ENCODE measurements at places on chromosomes 1 and 21.

DNA sequence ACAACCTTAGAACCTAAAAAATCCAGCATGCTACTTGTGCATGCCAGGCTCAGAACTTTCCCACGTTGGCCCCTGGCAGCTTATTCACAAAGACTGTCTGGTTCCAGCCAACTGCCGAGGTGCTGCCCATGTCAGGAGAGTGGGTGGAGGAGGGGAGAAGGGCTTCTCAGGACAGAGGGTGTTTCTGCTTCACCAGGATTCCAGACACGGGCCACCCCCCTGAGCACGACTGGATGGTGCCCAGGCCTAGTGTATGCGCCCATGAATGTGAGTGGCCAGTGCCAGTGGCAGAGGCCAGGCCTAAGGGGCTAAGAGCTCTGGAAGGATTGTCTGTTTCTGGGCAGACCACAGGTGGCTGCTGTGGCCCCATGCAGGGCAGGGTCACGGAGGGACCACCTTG is 148.2 kb upstream of the COL6A1 start:
- no peak for DNase-seq

DNA sequence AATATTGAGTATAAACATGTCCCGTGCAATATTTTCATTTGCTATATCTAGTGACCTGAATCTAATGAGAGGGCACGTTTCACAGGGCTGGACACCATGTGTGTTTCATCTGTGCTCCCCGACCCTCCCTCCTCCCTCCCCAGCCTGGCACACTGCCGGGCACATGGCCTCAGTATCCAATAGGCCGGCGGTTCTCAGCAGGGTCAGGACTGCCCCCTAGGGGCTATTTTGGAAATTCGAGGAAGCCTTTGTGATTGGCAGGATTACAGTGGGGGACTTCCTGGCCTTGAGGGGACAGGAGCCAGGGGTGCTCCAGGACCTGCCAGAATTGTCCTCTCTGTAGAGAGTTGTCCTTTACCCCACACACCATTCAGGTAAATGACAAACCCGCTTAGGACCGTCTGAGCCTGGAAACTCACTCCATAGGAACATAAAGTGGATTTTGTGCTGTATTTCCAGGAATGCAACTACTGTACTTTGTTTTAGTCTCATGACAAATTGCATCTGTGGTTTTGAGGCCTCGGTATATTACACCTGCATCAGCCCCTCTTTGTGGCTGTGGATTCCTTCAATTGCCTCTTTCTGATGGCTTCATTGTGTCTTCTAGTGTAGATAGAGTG is 109.5 kb upstream of the SIM2 start:
- DNase-seq, result peak; percentile 76

- no peak for DNase-seq
Observed at GRCh38 chr1:22228505-22228911, 85.6 kb upstream of the WNT4 start.

- no peak for DNase-seq
Observed at GRCh38 chr1:205772607-205773032, 2.7 kb downstream of the RAB29 start.

DNA sequence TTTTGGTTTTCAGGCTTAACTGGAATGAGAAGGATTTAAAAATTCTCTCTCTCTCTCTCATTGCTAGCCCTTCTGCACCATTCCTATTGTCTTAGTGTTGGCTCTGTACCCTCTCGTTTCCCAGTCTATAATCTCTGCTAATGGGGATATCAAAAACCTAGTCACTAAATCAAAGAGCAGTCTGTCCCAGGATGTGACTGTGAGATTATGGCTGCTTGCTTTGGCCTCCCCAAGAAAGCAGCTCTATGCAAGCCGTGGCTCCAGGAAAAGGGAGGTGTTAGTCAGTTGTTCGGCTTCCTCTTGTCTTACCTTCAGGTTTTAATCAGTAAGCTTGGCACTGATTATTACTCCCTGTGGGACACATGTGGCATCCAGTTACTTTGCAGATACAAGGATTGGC is 468.8 kb downstream of the USP25 start:
- DNase-seq, result no peak

DNA sequence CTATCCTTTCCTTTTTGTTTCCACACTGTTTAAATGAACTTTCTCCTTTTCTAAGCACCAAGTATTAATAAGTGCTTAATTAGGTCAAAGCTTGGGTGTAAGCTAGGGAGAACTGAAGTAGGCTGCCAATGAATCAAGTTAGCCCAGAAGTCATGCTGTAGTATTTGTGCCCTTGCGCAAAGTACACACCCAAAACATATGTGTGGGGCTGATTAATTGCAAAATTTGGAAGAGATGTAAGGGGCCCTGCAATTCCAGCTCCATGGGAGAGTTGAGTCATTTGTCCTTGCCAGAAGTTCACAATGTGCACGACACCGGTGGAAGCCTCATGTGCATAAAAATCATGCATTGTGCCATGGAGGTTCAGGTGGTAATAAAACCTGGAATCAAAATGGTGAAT is 18.6 kb upstream of the NTNG1 start:
- no peak for DNase-seq

- peak; percentile 76 for DNase-seq
Observed at GRCh38 chr21:19830446-19830845, 1167.8 kb upstream of the NCAM2 start.

GRCh38 chr1:243266231-243266630 is 10.4 kb downstream of the SDCCAG8 start:
- DNase-seq, result no peak

GRCh38 chr21:27645285-27645684 is 678.4 kb upstream of the ADAMTS5 start:
- no peak for DNase-seq

- DNase-seq, result no peak
Observed at GRCh38 chr1:7558921-7559869, 211.9 kb upstream of the VAMP3 start.

DNA sequence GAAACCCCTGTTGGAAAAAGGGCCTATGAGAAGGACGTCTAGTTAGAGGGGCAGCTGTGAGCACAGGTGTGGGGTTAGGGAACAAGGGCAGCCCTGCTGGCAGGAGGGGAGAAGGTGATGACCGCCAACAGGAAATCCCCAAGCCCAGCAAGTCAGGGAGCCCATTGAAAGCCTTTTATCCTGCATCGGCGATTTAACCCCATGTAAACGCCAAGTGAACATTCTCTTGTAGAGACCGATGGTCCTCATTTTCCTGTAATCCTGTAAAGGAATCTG is 1.1 kb upstream of the BSND start:
- no peak for DNase-seq

DNA sequence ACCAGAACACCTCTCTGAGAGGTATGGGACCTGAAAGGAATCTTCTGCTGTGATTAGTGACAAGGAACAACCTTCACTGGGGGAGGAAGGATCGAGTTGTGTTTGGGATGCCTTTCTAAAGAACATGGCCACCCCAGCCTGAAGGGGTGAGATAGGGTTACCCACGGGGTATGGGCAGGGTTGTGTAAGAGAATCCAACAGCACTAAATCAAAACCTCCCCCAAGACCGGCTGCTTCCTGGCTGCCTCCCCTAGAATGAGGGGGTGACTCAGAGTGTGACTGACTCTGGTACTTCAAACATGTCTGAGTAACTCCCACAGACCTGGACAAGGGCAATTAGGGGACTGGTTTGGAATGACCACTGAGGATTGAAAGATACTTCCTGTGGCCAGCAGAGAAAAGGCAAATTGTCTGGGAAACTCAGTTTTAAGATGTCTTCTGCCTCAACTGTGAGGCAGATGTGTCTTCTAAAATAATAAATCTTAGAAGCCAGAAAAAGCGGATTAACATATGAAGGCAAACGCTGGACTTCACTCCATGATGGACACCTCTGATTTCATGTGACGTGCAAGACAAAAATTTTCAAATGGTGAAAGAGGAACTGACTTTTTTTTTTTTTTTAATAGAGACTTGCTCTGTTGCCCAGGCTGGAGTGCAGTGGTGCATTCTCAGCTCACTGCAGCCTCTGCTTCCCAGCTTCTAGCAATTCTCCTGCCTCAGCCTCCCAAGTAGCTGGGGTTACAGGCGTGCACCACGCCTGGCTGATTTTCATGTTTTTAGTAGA is 6.7 kb upstream of the PTPN14 start:
- no peak for DNase-seq

- DNase-seq, result no peak
Observed at GRCh38 chr1:26012864-26013263, 8.7 kb upstream of the EXTL1 start.

GRCh38 chr1:97350662-97351061 is 570.2 kb downstream of the DPYD start:
- DNase-seq, result no peak

- DNase-seq, result no peak
Observed at GRCh38 chr21:32021319-32021994, 148.6 kb downstream of the HUNK start.

DNA sequence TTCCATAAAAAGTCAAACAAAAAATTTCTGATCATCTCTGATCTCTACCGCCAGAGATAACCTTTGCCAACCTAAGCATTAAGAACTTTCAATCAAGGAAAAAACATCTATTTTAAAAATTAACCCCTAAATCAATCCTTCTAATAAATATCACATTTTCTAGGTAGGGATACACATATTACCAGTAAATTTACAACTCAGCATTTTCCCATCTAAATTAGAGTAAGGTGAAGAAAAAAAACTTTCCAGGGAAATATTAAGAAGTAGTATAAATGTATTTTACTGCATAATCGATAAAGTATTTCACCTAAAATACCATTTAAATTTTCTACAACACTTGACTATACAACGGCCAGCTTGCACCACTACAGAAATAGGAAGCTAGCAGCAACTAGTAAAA is 1.5 kb downstream of the STX6 start:
- DNase-seq, result no peak

GRCh38 chr1:23102289-23102688 is 66.4 kb downstream of the LUZP1 start:
- no peak for DNase-seq

GRCh38 chr1:52636721-52637695 is 4.0 kb downstream of the SHISAL2A start:
- DNase-seq, result peak; percentile 54

GRCh38 chr1:85323770-85324169 is 47.3 kb upstream of the BCL10 start:
- no peak for DNase-seq

DNA sequence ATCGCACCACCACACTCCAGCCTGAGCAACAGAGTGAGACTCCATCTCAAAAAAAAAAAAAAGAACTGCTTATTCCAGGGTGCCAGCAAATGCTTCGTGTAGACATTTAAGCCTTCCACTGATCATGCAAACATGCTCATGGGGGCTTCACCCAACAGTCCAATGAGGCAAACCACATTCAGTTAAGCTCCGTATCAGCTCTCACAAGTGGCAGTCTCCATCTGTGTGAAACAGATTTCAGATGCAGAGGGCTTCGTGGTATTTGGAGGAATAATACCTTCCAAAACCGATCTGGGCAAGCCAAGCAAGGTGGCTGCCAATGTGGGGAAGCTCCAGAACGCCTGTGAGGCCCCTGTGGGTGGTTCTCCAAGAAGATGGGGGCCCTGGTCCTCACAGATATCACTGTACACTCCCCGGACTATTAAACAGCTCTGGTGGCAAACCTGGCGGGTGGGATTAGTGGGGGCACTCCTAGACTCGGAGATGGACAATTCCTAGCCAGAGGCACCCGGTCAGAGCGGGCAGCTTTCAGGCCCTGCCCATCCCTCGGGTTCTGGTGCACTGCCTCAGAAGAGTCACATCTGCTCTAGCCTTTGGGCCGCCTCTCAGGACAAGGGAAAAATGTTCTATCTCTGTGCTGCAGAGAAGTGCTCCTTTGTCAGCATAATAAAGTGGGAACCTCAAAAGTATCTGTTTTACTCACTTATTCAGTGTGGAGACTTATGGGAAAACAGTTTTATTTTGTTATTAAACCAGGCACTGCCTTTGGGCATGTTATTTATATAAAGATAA is 10.2 kb downstream of the CREG1 start:
- DNase-seq, result peak; percentile 75

- DNase-seq, result no peak
Observed at GRCh38 chr1:202673531-202673930, 36.7 kb downstream of the SYT2 start.

- DNase-seq, result peak; percentile 88
Observed at GRCh38 chr1:231065510-231066241, 25.6 kb upstream of the FAM89A start.

DNA sequence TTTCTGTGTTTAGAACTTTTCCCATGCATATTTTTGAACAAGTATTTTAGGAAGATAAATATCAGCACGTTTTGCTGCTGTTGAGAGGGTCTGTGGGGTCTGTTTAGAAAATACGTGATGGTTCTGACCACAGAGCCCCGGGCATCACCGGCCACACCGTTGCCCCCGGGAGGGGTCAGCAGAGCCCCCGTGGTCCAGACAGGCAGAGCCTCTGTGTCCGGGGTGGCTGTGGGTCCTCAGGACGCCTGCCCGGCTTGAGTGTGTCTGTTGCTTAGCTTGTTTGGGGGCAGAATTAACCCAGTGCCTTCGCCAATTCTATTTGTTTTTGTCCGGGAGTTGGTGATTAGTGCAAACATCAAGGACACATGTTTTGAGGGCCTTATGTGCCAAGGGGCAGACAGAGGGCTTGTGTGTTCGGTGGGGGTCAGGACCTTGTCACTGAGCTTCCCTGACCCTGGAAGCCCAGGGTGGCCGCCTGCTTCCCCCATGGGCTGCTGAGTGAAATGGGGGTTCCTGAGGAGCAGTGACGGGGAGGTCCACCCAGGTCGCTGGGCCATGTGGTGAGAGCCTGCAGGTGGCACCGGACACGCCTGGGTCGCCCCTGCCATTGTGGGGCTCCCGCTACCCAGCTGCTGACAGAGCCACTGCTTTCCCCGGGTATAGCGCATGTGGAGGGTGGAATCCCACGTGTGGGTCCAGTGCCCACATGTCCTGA is 122.2 kb downstream of the SIK1 start:
- no peak for DNase-seq

- DNase-seq, result no peak
Observed at GRCh38 chr1:76622774-76623528, 244.3 kb upstream of the ST6GALNAC5 start.

- DNase-seq, result no peak
Observed at GRCh38 chr1:38044221-38045215, 2.1 kb downstream of the POU3F1 start.

DNA sequence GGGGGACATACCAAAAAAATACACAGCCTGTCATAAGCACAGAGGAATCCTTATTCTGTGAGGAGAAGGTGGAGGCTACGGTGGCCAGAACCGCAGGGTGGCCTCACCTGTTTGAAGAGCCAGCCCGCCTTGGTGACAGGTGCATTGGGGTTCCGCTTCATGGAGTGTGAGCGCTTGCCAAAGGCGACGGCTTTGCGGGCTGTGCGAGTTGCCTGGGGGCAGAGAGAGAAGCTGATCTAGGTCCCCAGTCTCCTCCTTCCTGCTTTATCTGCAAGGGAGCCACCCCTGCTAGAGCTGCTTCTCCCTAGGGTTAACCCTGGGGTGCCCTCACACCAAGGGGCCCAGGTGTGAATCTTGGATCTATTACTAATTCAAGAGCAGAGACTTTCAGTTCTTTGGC is 54.3 kb upstream of the GOLT1A start:
- no peak for DNase-seq

Measured in hematopoietic multipotent progenitor cell treated with erythropoietin and hydrocortisone succinate and interleukin-3 and kit ligand, for 6 days (in vitro differentiated cells).